Neural progenitor cell (in vitro differentiated cells): ENCODE measurements at places on chromosomes 5 and 9.

DNA sequence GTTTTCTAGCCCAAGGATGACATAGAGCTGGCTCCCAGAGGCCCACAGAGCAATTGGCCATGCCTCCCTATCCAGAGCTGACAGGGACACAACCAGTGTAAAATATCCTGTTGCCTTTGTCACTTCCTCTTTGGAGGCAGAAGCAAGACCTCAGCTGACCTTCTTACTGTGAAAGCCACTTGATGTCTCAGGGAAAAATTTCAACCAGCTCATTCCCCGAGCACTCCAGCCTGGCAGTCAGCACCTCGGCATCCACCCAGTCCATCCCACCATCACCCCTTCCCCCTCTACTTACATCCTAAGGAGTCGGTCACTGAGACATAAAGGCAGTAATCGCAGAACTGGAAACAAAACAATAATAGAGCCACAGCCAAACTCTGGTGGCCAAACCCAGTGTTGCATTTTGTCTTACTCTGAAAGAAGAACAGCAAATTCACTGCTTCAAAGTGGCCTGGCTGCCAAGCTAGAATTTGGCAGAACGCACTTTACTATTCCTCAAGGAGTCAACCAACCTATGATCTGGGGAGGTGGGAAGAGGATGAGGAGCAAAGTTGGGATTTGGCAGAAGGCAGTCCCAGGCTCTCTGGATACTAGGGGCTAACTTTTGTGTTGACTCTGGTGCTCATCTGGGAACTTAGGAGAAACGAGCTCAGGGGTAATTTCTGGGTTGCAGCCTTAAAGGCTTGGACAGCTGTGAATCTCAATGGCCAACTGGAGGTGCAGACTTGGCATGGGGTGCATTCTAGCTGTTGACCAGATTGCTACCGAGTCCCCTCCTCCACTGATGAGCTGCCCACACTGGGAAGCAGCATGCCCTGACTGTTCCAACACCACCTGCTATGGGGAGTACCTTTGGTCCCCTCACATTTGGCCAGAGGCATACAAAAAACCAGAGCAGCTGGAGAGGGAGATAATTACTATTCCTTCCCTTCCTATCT is 13.6 kb downstream of the NIPAL4 start:
- no peak overlapping the region for H3K4me3 ChIP-seq
- no peaks in the 10 kb centered on the region for H3K36me3 ChIP-seq
- DNase-seq, result no peak
- H3K27me3 ChIP-seq, result no peaks in the 10 kb centered on the region
- no peak overlapping the region for H3K27ac ChIP-seq

- no peaks in the 10 kb centered on the region for H3K36me3 ChIP-seq
- H3K27ac ChIP-seq, result no peak overlapping the region
- peak overlapping the region; percentile 49 for H3K4me3 ChIP-seq
- DNase-seq, result peak; percentile 90
- peaks cover 6% of the 10 kb centered on the region for H3K4me1 ChIP-seq
Observed at GRCh38 chr5:170681013-170681433, 102.5 kb upstream of the GABRP start.

GRCh38 chr5:23026252-23027170 is 173.4 kb upstream of the CDH12 start:
- no peaks in the 10 kb centered on the region for H3K36me3 ChIP-seq
- H3K27ac ChIP-seq, result no peak overlapping the region
- no peak overlapping the region for H3K4me3 ChIP-seq
- DNase-seq, result no peak
- no peaks in the 10 kb centered on the region for H3K4me1 ChIP-seq

DNA sequence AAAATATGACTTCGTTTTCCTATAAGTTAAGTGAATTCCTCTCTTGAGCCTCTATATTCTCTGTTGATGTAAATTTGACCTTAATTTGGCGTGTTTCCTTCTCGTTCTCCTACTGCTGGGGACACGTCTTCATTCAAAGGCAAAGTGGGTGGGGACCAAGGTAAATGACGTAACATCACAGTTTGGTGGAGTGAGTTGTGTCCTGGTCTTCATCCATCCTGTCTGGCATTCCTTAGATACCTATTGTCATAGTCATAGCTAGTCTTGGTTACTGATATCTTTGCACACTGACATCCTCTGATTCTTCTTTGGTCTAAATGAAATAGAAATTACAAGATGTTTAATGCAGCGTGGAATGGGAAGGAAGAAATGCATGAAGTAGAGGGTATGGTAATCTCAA is 108.5 kb downstream of the NNT start:
- H3K36me3 ChIP-seq, result no peaks in the 10 kb centered on the region
- H3K27me3 ChIP-seq, result no peaks in the 10 kb centered on the region
- no peak overlapping the region for H3K4me3 ChIP-seq
- no peak overlapping the region for H3K27ac ChIP-seq
- no peak for DNase-seq
- H3K4me1 ChIP-seq, result no peaks in the 10 kb centered on the region

DNA sequence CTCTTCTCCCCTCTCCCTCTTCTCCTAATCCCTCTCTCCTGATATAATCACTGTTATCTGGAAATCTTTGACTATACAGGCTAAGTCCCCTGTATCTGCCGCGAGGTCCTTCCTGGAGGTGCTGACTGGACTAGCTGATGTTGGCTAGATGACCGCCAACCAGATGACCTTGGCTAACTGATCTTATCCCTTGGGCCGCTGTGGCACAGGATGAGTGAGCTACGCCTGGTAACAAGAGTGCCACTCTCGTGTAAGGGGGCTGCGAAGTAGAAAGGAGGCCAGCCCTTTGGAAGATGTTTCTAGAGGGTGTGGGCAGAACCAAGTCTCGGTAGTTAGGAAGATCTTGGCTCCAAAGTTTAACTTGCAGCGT is 345 bp upstream of the PRRC1 start:
- no peaks in the 10 kb centered on the region for H3K36me3 ChIP-seq
- no peaks in the 10 kb centered on the region for H3K27me3 ChIP-seq
- H3K4me1 ChIP-seq, result peaks cover 16% of the 10 kb centered on the region
- H3K4me3 ChIP-seq, result peak overlapping the region; percentile 86

- H3K36me3 ChIP-seq, result no peaks in the 10 kb centered on the region
- H3K4me1 ChIP-seq, result no peaks in the 10 kb centered on the region
- H3K27ac ChIP-seq, result no peak overlapping the region
- no peak for DNase-seq
- no peak overlapping the region for H3K4me3 ChIP-seq
Observed at GRCh38 chr5:127976525-127976924, 107.0 kb upstream of the SLC12A2 start.
